ENCODE measurements at places on chromosomes 5 and 9. TPM values are rescaled to one million over a fixed set of nuclear protein-coding genes. Genes with fewer than 3 reads are reported as not detected.

The TAS2R1 gene
- not detected for total RNA-seq

The CMYA5 gene
- total RNA-seq, result 0.26 TPM

The NCS1 gene
- total RNA-seq, result 57.9 TPM

The SLC25A2 gene
- total RNA-seq, result not detected

The PLGRKT gene
- total RNA-seq, result 20.9 TPM

The DBN1 gene
- total RNA-seq, result 211 TPM

The SH3RF2 gene
- total RNA-seq, result 2.5 TPM

The ANAPC2 gene
- total RNA-seq, result 7.8 TPM

The ZER1 gene
- total RNA-seq, result 20.2 TPM

The CDC37L1 gene
- 11.0 TPM for total RNA-seq

The FOXD4L3 gene
- not detected for total RNA-seq

The ANXA2R gene
- total RNA-seq, result 1.4 TPM

The CLK4 gene
- total RNA-seq, result 5.2 TPM

The AK8 gene
- total RNA-seq, result 0.88 TPM

The ZBTB34 gene
- 4.7 TPM for total RNA-seq

The EMB gene
- 3.2 TPM for total RNA-seq
